NCI-H2029 treated with DMSO at 0.1 percent for 48 hours (cell line): ENCODE measurements at places on chromosomes 5 and 9.

- DNase-seq = no peak
Measured at GRCh38 chr5:74517700-74518099, 122.8 kb downstream of the ENC1 start.

- peak; percentile 21 for DNase-seq
Measured at GRCh38 chr5:176692839-176693476, 45.7 kb downstream of the TSPAN17 start.

DNA sequence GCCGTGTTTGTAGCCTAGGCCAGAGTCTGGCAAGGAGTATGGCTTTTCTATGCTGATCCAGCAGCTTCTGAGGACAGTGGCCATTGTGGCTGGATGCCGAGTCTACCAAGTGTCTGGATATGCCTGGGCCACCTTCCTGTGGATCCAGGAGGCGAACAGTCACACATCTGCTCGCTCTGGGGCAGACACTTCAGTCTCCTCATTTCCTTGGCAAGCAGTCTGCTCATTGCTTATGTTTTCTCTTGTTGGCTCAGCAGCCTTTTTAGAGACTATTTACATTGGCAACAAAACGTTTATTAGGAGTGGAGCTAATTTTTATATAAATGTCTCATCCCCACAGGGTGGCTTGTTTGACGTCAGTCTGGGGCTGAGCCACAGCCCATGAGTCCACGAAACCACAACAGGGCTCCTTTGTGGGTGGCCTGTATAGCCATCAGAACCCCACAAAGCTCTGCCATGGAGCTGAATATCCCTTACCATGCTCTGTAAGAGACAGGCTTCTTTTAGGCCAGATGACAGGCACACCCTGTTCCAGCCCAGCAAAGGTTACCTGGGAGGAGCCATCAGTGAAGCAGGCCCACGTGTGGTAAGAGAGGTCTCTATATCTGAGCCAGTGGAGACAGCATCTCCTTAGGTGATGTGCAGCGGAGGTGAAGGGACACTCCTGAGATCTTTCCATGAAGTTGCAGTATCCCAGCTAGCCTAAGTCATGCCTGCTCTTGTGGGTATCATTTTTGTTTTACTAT lies 221.7 kb downstream of the DIRAS2 start:
- peak; percentile 96 for DNase-seq

DNA sequence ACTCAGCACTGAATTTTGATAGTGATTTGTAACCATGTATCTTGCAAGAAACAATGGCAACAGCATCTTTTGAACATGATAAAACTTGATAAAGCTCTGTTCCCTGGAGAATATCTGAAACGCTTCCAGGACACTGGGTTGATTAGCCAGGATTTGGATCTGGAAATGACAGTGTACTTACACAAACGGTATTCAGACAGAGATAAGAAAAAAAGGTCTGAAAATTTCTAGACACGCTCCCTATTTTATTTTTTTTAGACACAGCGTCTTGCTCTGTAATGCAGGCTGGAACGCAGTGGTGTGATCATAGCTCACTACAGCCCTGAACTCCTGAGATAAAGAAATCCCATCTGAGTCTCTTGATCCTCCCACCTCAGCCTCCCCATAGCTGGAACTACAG lies 109.0 kb downstream of the GNAQ start:
- DNase-seq = no peak

GRCh38 chr5:106085556-106085955 lies 1585.2 kb downstream of the EFNA5 start:
- DNase-seq = no peak

GRCh38 chr9:135551031-135551430 lies 5.1 kb downstream of the OBP2A start:
- DNase-seq = no peak
